RPMI8226 (cell line): ENCODE measurements at places on chromosomes 4 and X.
A peak's percentile ranks its signal among the peaks of the same experiment; 100 is the strongest.

DNA sequence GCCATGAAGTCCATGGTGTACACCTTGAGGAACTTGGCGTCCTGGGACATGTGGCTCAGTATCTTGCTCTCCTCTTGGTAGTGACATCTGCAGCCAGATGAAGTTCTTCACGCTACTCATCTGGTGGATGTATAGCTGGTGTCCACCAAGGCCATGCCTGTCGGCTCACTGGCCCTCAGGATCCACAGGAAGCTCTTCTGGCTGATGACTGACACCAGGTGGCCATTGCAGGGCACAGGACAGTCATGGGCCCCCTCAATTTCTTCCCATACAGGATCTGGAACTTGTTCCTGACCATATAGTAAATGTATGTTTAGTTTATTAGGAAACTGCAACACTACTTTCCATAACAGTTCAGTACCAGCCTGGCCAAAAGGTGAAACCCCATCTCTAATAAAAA is 10.3 kb upstream of the CLCN5 start:
- no peak for DNase-seq

- peak; percentile 14 for DNase-seq
These were observed 550 bp downstream of the ADGRA3 start for GRCh38 chr4:22515145-22515887.

DNA sequence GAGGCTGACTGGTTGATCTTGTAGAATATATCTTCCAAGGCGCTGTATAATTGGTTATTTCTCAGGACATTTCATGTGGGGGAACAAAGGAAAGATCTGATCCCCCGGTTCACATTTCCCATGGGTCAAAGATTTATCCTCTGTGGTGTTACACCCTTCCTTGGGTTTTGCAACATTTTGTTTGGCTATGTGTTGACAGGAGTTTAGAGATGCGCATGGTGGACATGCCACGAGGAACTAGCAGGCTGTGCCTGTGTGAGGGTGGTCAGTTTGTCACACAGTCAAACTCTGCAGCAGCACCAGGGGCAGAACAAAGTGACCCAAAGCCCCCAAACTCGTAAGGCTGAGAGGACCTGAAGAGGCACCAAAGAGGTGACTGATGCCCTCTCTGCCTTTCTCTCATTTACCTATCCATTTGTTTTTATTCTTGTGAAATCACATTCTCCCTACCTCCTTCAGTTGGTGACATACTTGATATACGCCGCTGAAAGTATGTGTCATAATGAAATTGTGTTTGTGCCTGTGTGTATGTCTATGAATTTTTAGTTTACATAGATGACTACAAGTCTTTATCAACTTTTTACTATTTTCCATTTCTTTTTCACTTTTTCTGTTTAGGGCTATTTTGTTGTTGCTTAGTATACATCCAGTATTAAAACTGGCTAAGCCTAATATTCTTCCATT is 164.7 kb downstream of the SPCS3 start:
- DNase-seq, result no peak

- peak; percentile 11 for DNase-seq
These were observed 56.4 kb downstream of the RWDD4 start for GRCh38 chr4:183602557-183603027.

- no peak for DNase-seq
These were observed 120.6 kb upstream of the TBC1D9 start for GRCh38 chr4:140876615-140877364.

DNA sequence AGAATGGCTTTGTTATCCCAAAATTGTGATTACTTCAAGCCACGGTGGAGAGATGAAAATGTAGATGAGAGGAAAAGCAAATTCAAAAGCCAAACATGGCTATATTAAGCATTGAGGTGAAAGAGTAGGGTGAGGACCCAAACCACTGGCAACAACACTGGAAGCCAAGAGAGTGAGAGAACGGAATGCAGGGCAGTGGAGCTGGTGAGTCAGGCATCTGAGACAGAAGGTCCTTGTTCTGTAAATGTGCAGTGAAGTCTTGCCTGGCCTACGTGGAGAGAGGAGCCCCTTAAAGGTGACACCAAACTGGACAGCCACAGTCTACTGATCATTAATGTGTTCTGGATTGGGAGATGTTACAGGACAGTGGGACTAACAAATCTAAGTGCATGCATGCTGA is 22.8 kb upstream of the SEC24B start:
- no peak for DNase-seq

DNA sequence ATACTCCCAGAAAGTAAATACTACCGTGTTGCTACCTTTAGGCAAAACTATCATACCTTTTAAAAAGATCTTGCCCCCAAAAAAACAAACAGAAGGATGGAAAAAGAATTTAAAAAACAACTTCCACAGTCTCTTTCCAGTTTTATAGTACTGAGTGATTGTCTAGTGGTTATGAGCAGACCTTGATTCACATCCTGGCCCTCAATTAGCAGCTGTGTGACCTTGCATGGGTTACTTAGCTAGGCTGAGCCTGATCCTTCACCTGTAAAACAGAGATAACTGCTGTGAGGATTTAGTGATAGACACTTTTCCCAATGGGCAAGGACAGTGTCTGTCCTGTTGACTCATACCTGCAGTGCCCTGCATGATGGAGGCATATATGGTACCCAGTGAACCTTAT is 49.0 kb downstream of the SMAD1 start:
- peak; percentile 4 for DNase-seq

- DNase-seq, result no peak
These were observed 406.4 kb downstream of the SMARCA1 start for GRCh38 chrX:129116676-129117470.

DNA sequence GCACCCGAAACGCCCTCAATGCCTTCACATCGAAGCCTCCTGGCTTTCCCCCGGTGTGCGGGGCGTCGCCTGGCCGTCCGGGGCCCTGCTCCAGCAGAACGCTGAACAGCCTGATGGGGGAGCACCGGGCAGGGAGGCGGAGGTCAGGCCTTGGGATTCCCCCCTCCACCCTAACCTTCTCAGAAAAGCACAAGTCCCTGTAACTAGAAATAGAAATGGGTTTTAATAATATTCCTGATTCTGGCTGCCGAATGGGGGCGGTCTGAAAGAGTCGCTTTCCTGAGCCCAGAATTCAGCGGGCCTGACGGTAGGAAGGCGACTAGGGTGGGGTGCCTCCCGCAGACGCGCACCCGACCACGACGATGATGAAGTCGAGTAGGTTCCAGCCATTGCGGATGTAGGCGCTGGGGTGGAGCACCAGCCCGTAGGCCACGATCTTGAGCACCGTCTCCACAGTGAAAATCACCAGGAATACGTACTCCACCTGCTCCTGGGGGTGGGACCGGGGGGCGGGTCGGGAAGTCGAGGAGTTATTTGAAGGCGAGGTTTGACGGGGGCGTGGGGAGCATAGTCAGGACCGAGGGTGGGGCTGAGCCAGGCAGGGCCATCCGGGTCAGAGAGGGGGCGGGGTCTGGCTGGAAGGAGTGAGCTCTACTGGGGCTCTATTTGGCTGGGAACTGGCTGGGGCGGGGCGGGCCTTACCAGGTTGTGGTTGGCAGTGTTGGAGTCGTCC is 2.5 kb downstream of the CACNA1F start:
- DNase-seq, result peak; percentile 57

GRCh38 chr4:61827907-61828391 is 627.8 kb downstream of the ADGRL3 start:
- no peak for DNase-seq

DNA sequence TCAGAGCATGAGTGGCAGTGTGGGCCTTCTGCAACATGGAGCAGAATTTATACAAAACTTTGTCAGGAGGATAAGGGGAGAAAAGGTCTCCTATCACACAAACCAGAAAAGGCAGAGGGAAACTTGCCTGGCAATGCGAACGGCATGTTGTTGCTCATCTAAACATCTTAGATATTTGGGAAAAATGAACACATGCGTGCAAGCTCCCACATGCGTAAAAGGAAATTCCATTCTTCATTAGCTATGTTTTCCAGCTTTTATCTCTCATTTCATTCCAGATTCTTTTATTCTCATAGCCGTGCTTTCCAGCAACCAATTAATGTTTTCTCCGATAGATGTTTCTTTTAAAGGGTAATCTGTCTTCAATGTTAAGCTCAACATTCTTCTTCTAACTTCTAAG is 31.3 kb upstream of the GBA3 start:
- no peak for DNase-seq

- DNase-seq, result no peak
These were observed 1.3 kb upstream of the MAGEC1 start for GRCh38 chrX:141902366-141902765.

DNA sequence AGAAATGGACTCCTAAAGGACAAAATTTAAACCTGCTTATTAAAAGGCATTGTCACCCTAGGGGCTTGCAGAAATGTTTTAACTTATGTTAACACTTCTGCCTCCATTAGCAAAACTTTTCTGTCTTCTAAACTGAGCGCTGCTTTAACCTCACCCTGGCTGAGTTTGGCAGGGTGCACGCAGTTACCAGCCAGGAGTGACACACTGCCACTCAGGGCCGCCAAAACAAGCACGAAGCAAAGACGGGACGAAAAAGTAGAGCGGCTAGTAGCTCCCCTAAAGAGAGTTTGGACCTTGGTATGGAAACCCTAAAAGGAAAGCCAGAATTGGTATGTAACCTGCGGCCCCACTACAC is 23.8 kb upstream of the UVSSA start:
- no peak for DNase-seq

- no peak for DNase-seq
These were observed 64.0 kb downstream of the CCNG2 start for GRCh38 chr4:77220828-77221613.

GRCh38 chr4:54961357-54961975 is 163.9 kb downstream of the KDR start:
- peak; percentile 24 for DNase-seq

- DNase-seq, result no peak
These were observed 171.8 kb upstream of the FGF16 start for GRCh38 chrX:77275392-77275791.

- no peak for DNase-seq
These were observed 295.0 kb upstream of the ADGRL3 start for GRCh38 chr4:60905162-60905561.

DNA sequence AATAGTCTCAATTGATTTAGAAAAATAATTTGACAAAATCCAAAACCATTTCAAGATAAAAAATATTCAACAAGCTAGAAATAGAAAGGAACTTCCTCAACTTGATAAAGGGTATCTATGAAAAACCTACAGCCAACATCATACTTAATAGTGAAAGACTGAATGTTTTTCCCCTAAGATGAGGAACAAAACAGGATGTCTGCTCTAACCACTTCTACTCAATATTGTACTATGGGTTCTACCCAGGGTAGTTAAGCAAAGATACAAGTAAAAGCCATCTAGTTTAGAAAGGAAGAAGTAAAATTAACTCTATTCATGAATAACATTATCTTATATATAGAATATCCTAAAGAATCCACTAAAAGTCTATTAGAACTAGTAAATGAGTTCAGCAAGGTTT is 21.5 kb upstream of the SYTL5 start:
- no peak for DNase-seq

DNA sequence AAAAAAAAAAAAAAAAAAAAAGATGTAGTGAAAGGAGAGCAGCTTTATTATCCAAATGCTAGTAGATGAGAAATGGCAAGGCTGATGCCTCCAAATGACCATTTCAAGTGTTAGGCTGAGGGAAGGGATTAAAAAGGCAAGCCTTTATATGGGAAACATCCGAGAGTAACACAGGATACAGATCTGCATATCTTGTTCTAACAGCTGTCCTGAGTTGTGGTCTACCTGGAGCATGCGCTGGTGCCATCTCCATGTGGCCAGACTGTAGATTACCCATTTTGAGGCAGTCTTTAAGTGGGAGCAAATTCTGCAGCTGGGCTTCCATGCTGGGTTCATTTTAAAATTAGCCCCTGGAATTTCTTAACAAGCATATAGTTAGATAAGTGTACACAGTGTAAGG is 26.0 kb upstream of the ELF2 start:
- DNase-seq, result no peak

DNA sequence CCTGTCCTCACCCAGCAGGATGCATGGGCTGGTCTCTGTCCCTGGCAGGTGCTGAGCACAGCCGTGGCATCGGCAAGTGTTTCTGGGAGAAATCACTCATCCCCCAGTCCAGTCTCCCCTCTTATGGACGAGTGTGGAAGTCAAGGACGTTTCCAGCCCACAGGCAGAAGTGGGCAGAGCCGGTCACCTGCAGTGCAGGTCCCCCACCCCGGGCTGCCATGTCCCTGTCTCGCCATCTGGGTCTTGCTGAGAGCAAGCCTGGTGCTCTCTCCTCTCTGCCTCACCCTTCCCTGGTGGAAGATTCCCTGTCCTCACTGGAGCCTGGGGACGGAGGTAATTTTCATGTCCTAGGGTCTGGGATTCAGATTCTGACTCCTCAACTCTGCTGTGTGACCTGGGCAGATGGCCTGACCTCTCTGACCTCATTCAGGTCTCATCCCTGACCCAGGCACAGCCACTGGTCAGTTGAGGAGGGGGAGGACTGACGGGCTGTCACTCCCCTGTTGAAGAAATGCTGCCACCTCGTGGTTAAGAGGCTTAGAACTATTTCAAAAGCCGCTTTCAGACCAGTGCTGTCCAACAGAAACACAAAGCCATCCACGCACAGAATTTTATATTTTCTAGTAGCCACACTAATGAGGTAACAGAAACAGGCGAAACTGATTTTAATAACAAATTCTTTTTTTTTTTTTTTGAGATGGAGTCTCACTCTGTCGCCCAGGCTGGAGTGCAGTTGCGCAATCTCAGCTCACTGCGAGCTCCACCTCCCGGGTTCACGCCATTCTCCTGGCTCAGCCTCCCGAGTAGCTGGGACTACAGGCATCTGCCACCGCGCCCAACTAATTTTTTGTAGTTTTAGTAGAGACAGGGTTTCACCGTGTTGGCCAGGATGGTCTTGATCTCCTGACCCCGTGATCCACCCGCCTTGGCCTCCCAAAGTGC is 1.8 kb downstream of the CPZ start:
- peak; percentile 62 for DNase-seq

GRCh38 chr4:5666741-5667140 is 41.6 kb downstream of the EVC2 start:
- no peak for DNase-seq

DNA sequence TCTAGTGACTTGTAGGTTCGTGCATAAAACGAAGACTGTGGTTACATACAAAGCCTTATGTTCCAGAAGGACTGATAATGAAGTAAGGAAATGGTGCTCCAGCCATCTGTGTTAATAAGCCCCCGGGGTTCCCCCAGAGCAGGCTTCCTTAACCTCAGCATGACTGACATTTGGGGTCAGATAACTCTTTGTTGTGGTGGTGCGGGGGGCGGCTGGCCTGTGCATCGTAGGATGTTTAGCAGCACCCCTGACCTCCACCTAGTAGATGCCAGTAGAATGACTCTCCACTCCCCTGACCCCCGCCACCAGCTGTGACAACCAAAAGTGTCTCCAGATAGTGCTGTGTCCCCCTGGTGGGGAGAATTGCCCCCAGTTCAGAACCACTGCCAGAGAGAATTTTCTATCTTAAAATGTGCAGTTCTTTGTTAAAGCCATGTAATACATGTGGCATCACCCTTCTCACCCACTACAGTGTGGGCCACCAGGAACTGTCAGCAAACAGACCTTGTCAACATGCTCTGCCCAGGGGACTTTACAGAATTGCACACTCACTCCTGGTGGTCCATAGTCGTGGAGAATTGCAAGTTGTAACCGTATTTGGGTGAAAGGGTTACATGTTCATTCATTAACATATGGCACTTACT is 7.5 kb downstream of the SH3KBP1 start:
- no peak for DNase-seq
